ENCODE measurements at places on chromosomes 5 and 9.

GRCh38 chr9:112420208-112420607 lies 40.3 kb downstream of the HSDL2 start:
- DNase-seq = no peak

DNA sequence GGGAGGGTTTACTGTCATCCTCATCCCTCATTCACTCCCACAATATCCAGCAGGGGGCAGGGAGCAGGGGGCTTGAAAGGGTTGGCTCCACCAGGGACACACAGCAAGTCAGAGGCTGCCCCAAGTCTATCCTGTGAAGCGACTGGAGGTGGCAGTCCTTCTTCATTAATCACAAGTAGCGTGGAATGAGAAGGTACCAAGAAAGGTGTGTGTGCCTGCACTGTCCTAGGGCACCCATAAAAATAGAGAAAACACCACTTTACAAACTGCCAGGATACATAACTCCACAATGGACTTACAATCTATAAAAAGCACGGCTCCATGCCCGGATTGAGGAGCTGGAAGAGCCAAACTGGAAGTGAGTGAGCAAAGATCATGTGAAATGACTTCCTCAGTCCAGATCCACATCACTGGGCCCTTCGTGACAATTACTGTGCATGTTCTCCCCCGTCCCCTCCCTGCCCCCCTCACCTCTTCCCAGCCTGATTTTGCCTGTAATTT lies 183.9 kb downstream of the SLIT3 start:
- DNase-seq = no peak

- no peak for DNase-seq
Observed at GRCh38 chr5:87126869-87127268, 140.8 kb upstream of the RASA1 start.

DNA sequence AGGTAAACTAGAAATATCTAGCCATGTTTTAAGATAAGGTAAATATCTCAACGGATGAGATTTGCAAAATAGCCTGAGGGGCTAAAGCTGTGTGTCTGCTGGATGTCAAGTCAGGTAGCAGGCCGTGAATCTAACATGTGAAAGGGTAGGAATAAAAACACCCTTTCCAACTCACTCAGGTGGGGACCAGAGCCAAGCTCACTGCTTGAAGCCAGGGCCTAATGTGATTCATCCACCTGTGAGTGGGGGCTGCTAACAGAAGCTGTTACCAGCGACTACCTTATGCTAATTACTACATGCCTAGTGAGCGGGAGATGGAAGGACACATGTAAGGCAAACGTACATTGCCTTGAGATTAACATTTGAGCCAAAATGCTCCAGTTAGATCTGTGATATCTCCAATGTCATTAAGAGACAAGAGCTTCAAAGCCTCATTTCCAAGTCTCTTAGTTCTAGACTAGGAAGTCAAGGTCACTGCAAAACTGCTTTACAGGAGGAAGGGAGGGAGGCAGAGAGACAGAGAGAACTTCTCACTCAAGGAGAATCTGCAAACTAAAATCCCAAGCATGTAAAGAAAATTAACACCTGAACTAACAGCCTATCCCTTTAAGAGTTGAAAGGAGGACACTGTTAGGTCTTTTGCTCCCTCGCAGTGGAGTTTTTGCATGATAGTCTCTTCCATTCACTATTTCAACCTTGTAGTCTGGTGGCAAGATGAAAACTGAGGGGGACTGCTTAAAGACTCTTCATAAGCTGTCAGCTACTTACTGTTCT lies 141.6 kb upstream of the RPS23 start:
- no peak for DNase-seq

DNA sequence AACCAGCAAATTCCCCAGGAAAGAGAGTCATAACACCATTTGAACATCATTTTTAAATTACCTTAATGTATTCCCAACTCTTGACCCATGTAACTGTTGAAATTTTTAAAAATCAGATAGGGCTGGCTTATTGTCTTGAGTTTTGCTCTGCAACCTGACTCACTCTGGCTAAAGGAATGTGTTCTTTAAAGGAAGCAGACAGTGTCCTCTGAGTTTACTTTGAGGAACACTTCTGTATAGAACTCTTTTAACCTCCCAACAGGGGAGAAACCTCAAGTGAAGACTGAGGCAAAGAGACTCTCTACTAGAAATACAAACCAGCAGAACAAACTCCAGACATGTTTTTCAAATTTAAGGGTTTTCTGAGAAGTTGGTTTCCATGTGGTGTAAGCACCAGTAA lies 248.9 kb downstream of the CWC27 start:
- DNase-seq = no peak

GRCh38 chr5:151406322-151406947 lies 41.0 kb upstream of the SLC36A1 start:
- DNase-seq = no peak

DNA sequence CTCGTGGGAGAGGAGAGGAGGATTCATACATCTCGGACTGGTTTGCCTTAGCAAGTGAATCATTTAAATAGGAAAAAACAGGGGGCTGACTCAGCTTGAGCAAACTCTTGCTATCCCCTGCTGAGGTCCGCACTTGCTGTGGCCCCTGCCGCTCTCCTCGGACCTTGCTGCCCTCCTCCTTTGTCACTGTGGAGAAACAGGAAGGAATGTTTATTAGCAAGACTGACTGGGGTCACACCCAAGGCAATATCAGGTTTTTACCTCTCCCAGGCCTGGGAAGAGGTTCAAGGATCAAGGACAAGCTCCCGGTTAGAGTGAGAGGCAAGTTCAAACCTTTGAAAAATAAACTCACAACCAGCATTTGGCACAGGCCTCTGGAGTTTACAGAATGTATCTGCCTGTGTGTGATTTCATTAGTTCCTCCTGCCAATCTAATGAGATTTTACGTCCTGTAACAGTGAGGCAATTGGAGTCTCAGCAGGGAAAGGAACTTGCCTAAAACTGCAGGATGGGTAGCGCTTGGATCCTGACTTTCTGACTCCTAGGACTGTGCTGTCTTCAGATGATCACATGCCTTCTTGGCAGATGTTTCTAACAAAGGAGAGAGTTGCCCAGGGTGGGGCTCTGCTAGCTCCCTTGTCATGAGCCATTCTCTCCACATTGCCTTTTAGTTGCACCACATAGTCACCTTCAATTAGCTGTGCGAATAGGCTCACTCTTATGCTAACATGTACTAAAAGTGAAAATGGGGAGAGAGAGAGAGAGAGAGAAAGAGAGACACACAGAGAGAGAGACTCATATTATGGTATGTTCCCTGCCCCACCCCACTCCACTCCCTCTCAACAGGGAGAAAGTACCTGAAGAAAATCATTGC lies 108.6 kb upstream of the CDKN2B start:
- no peak for DNase-seq

GRCh38 chr5:62608529-62609511 lies 30.2 kb downstream of the LRRC70 start:
- DNase-seq = no peak

DNA sequence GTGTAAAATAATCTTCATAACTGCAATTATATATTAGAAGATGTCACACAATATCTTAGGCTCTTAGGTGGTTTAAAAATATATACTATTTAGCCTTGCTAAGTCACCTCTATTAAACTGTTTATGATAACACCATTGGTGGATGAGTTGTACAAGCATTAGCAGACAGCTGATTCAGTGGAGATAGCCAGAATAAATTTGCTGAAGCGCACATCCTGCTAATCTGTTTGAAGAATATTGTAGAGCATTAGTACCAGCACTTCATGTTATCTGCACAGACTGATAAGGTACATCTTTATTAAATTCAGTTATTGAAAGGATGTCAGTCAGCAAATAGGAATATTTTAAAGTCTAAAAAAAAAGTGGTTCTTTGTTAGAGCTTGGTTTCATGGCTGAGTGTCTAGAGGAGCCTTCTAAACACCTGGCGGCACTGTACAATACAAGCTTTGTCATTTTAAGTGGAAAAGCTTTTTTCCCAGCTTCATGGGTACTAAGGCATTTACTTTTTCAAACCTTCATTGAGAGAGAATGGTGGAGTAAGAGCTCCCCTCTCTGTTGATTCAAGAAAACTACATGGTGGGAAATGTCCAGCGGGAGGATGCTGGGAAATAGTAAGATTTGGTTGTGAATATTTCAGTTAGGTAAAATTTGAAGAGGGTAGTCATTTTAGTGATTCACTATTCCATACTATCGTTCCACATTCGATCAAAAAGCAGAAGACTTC lies 275.1 kb downstream of the SLF1 start:
- no peak for DNase-seq

GRCh38 chr5:129935626-129936025 lies 31.4 kb downstream of the CHSY3 start:
- DNase-seq = no peak

- no peak for DNase-seq
Observed at GRCh38 chr5:933251-933861, 40.7 kb downstream of the TRIP13 start.

- no peak for DNase-seq
Observed at GRCh38 chr5:81904166-81904565, 67.7 kb upstream of the ATG10 start.

- DNase-seq = no peak
Observed at GRCh38 chr9:38670542-38671371, 49.2 kb downstream of the FAM240B start.

DNA sequence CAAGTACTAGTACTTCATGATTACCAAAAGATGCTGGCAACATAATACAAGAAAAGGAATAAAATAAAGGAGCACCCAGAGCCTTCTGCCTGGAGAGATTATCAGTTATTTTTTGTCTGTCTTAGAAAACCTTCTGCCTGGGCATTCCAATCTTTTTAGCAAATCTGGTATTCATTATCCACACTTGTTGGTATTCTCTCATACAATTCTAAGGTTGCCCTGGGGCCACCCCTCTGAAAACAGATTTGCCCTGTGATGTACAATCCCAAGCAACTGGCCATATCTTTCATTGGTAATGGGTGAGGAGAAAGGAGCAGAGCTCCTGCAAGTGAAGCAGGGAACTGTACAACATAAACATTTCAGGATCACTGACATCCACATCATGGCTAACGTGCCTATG lies 47.8 kb downstream of the WDR41 start:
- DNase-seq = no peak

DNA sequence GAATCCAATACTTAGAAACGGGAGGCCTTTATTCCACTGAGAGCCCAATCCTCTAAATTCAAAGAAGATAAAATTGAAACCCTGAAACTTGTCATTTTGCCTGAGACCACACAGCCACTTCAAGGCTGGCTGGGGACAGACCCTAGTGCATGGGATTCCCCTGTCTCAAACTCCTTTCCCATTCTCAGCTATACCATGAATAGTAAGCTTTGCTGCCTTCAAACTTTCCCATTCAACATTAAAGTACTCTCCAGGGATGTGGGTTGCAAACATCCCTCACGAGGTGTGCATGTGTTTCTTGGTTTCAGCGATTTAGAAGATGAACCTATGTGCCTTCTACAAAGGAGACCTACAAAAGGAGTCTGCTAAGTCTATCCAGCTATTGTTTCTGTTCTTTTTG lies 64.6 kb downstream of the GABRB2 start:
- no peak for DNase-seq

- no peak for DNase-seq
Observed at GRCh38 chr9:69190086-69190862, 16.2 kb downstream of the TJP2 start.

GRCh38 chr9:13817754-13818278 lies 496.1 kb downstream of the NFIB start:
- DNase-seq = no peak

DNA sequence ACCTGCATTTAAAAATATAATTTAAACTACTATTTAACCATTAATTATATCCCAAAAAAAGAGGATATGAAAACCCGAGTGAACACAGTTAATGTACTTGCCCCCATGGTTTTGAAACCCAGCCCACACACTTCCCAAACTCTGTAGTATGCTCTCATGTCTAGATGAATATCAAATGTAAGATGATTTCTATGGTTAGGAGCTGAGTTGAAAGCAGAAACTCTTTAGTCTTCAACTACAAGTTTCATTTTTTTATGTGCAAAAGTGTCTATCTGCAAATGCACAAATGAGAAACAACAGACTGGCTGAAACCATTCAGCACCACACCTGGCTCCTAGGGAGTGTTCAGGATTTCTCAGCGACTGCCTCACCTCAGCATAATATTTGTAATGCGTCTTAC lies 183.3 kb downstream of the SEMA5A start:
- no peak for DNase-seq

DNA sequence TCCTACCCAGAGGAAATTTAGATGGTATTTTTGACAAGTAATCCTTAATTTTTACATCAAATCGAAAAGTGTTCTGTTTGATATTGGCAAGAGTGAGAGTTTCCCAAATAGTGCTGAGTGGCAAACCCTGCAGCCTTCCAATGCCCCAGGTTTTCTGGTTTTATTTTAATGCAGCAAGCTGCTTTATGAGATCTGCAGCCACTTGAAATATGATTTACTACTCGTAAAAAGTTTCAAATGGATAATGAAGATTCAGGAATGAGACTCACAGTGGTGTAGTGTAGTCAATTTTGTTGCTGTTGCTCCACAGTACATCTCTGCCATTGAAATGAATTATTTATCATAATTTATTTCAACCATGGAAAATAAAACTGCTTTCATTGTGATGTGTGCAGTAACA lies 23.6 kb upstream of the TLX3 start:
- DNase-seq = no peak

DNA sequence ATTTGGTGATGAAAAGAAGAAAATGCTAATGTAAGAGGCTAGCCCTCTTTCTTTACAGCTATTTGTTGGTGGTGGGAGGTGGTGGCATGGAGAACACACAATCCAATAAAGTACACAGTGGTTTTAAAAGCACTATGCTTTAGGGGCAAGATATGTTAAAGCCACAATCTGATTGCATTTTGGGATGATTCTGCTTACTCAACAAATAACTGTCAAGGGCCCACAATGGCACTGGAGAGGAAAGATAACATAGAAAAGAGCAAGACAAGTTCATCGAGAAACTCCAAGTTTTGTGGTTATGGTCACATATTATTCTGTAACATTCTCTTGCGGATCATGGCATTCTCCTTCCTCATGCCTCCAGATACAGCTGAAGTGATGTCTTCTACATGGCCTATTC lies 38.8 kb downstream of the OTP start:
- DNase-seq = no peak

GRCh38 chr9:78035383-78035993 lies 3.9 kb upstream of the GNAQ start:
- DNase-seq = no peak

DNA sequence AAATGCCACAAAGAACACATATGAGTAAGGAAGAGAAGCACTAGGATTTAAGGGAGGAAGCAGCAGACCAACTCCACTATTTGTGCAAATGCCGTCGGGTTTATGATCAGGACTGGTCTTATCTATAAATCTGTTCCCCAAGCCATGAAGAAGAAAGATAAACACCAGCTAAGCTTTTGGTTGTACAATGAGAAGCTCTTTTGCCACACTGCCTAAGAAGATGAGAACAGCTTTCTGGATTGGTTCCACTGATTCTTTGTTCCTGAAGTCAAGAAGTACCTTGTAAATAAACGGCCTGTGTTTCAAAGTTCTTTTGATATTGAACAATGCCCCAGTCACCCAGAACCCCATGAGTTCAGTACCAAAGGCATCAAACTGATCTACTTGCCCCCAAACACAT lies 93.9 kb downstream of the RFX3 start:
- no peak for DNase-seq

DNA sequence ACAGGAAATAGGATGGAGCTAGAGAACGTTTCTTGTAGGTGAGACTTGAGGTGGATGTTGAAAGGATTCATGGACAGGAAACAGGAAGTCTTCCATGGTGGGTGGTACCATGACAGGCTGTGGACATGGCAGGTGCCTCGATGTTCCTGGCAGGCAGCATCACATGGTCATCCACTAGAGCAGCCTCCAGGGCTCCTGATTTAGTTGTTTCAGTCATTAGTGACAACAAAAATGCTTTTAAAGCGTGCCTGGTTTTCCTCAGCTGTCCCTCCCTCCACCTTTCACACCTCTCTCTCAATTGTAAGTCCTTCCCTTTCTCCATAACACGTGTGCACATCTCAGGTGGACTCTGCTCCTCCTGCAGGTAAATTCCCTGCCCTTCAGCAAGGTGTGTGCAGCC lies 25.2 kb upstream of the ASPN start:
- no peak for DNase-seq
